DMS153 (cell line): ENCODE measurements at places on chromosomes 6 and 20.

GRCh38 chr20:40632346-40632976 lies 56.6 kb downstream of the MAFB start:
- no peak for DNase-seq

DNA sequence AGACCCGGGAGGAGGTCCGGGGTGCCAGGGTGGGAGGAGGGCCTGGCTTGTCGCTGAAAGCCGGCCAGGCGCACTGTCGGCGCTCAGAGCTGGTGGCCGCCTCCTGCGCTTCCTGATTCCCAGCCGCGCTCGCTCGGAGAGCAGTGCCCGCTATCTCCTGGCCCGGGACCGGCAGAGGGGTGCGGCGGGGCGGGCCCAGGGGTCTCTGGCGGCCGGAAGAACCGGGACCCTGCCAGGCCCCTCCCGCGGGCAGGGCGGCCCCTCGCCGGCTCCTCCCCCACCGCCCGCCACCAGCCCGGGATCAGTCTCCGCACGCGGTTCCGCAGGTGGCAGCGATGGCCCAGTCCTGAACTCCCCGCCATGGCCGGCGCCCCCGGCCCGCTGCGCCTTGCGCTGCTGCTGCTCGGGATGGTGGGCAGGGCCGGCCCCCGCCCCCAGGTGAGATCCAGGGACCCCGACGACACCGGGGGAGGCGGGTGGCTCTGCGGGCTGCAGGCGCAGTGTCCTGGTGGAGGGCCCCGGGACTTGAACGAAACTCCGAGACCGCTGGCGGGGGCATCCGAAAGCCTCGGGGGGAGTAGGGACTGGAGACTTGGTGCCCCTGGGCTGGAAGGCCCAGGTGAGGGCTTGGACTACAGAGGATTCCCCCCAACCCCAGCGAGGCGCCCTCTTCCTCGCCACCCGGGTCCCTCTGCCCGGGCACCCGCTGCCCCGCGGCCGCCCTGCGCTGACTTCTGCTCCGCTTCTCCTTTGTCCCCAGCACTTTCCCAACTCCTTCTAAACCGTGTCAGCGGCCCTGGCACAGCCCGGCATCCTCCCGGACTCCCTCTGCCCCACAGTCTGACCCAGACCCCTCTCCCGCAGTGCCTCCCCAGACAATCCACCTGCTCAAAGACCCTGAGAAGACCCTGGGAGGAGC lies at the start of gene GLP1R:
TSS of gene GLP1R (plus strand) at position 301 of the 919 bp plus-strand sequence. CDS start at position 361, 60 bp downstream.
- DNase-seq = no peak

DNA sequence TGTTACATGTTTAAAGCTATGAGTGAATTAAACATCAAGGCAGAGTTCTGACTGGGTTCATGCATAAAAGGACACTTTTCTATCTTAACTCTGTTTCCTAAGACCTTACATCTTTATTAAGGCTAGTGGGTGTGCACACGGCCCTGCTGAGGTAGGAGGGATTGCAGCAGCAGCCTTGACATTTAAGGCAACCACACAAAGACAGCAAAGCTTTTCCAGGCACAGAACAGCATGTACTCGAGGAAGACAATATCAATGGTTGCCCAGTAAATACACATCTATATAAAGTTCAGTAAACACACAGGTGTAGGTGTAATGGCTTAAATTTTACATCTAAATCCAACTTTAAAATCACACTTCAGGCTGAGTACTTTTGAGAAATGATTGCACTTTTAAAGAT lies 79.8 kb upstream of the LOC128125822 start:
- no peak for DNase-seq

DNA sequence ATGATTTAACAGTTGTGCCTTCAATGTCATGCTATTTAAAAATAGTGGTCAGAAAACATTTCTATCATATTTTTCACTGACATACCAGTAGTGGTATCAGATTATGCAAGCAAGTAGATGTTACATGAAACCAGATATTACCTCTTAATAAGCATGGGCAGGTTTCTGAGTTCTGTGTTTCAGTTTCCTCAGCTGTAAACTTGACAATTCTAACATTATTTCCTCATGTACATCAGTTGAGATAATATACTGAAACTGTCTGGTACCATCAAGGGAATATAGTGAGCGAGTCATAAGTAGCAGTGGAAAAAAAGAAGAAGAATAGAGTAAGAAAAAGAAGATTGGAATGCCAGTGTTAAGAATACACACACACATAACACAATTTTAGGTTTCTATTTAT lies 477.9 kb upstream of the MANEA start:
- no peak for DNase-seq

GRCh38 chr6:83613378-83613777 lies 95.5 kb downstream of the SNAP91 start:
- DNase-seq = no peak

- DNase-seq = no peak
Measured at GRCh38 chr20:18527836-18528235, 20.1 kb downstream of the SEC23B start.

DNA sequence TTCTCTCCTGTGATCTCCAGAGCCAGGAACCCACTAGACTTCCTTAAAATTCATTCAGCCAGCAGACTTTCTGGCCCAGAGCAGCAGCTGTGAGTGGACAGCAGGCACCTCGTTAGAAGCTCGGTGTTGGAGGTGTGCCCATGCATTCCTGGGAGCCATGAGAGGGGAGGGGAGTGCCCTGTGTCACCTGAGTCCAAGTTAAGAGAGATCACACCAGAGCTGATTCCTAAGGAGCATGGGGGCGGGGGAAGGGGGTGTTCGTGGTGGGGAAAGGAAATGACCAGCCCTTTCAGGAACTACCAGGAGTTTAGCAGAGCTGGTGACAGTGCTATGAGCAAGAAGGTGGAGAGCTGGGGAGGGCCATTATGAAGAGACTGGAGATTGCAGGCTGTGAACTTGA lies 46.9 kb downstream of the GFRA4 start:
- no peak for DNase-seq

GRCh38 chr20:53535878-53536277 lies 57.8 kb downstream of the ZNF217 start:
- no peak for DNase-seq
